Occipital lobe (tissue), 3 donors: ENCODE measurements at places on chromosomes 7 and 10. TPM values are rescaled to one million over a fixed set of nuclear protein-coding genes. Genes with fewer than 3 reads are reported as not detected.

DNA sequence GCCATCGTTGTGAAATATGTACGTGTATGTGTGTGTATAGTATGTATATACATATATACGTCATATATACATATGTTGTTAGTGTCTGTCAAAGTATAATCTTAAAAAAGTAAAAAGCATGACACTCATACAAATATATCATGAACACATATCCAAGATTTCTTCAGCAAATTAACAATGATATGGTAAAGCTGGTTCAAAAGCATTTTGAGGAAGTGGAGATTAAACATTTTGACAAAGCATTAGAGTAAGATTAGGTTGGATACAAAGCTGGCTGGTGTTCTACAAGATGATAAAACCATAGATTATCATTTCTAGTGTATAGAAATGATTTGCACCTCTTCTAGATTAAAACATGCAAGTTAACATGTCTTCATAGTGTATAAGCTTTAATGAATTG lies 771 bp upstream of the NUDCD3 start:
- DNase-seq, result no peak

- no peak for DNase-seq
Measured at GRCh38 chr7:1085910-1086421, 1.9 kb upstream of the GPER1 start.

GRCh38 chr7:105887569-105888189 lies 11.3 kb upstream of the ATXN7L1 start:
- DNase-seq, result no peak

DNA sequence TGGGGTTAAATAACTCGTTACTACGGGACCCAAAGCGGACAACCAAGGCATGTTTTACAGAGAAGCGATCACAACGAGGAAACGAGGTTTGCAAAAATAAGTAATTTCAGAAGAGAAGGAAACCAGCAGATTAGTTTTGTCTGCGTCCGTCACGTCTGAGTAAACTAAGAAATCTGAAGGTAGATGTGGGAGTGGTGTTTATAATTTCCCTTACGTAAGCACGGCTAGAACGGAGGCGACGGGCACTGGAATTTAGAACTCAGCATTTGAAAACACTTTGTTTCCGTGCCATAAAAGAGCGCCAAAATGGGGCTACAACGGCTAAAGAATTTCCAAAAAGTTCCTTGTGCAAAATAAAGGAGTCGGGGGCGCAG lies 718 bp upstream of the UMAD1 start:
- no peak for DNase-seq

DNA sequence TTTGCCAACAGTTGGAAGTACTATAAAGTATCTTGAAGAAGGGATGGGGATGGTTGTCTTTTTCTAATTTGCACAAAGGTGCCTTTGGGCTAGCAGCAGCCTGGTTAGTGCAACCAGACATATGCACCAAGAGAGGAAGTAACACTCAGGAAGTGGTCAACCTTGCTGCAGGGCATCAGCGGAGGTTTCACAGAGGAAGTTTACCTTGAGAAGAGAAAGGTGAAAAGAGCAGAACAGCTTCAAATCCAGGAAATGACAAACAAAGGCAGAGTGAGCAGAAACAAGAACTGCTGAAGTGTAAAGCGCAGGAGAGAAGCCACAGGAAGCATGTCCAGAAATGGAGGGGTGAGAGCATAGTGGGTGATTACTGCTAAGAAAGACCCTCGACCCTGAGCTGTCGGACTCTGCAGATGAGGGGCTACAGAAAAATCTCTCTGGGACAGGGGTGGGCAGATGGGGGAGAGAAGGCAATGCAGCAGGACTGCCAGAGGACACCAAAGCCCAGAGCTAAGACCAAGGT lies 66.9 kb downstream of the STK17A start:
- DNase-seq, result no peak

DNA sequence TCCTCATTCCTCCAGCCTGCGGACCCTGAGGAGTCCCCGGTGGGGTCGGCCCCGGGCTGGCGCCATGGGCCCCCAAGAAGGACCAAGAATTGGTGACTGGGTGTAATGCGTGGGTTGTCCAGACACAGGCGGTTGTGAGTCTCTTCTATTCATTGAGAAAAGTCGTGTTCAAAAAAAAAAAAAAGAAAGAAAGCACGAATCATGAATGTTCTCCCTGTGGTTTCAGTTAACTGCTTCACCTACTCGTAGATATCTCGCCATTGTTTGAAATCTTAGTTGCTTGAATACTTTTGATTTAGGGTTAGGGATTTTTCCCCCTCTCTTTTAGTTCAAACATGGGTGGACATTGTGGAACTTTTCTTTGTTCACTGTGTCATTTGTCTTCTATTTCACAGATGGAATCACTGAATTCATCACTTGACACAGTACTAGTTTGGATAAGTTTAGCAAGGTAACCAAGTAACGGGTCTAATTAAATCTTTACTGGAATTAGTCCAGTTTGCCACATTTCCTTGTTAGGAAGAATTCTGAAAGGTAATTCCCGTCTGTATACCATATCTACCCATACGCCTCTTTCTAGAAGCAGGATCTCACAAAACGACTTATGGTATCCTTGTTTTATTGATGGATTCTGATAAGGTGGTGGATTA lies 775 bp downstream of the STARD3NL start:
- no peak for DNase-seq

- DNase-seq, result no peak
Measured at GRCh38 chr10:109696981-109697775, 226.1 kb downstream of the XPNPEP1 start.

- DNase-seq, result no peak
Measured at GRCh38 chr10:62037166-62037831, 135.8 kb downstream of the ARID5B start.

DNA sequence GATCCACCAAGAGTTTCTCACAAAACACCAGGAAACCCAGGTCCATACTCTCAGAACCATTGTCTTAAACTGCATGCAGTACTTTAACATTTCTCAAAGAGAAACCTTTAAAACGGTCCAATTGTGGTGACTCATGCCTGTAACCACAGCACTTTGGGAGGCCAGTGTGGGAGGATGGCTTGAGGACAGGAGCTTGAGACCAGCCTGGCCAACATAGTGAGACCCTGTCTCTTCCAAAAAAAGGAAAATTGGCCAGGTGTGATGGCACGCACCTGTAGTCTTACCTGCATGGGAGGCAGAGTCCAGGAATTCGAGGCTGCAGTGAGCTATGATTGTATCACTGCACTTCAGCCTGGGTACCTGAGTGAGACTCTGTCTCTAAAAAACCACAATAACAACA lies 97.5 kb upstream of the OIT3 start:
- DNase-seq, result no peak

GRCh38 chr10:96921655-96922054 lies 89.6 kb downstream of the LCOR start:
- DNase-seq, result no peak

- DNase-seq, result no peak
Measured at GRCh38 chr7:98668255-98668654, 51.2 kb downstream of the NPTX2 start.

DNA sequence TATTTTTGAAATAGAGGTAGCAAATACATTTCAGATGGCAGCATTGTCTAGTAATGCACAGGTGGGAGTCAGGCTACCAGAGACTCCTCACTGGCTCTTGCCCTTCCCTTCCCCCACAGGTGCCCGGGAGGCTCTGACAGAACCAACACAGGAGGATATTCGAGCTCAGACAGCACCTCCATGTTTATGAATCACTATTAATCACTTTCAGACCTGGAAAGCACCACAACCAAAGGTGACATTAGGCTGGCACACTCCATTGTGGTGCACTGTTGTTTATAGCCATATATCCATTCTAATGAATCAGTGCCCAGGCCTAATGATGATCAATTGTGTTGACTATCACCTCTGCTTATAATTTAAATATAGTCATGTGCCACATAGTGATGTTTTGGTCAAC lies 107.8 kb upstream of the NAMPT start:
- no peak for DNase-seq

- DNase-seq, result no peak
Measured at GRCh38 chr10:44013981-44014380, 365.3 kb upstream of the ZNF32 start.

DNA sequence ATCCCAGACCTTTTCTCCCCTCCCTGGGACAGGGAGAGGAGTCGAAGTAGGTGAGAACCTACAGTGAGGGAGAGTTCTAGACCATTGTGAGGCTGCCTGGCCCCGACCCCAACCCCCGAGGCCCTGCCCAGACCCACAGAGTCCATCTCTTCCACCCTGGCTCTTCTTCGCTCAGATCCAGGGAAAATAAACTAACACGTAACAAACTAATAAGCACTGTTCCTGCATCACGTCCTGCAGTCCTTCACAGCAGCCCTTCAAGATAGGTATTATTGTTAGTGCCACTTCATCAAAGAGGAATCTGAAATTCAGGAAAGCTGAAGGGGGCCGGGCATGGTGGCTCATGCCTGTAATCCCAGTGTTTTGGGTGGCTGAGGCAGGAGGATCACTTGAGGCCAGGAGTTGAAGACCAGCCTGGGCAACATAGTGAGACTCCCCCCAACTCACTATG lies at the start of gene SPACDR:
Gene SPACDR (minus strand): TSS at position 51 of the 451 bp plus-strand sequence. CDS start 235 bp downstream, outside the sequence.
- DNase-seq, result no peak

CLCN1 gene
- under 0.01 TPM for total RNA-seq

CTBP2 gene
- 52.9 TPM for total RNA-seq

ADAMTS14 gene
- 0.16 TPM for total RNA-seq

CHRM2 gene
- 9.4 TPM for total RNA-seq

SPDYE6 gene
- total RNA-seq, result 0.16 TPM
